Foreskin keratinocyte (primary cell): ENCODE measurements at places on chromosomes 1 and 21. TPM values are rescaled to one million over a fixed set of nuclear protein-coding genes. Genes with fewer than 3 reads are reported as not detected.

The MYCL gene
- 5.6 and 6.1 TPM in 2 replicates for total RNA-seq

The MOV10 gene
- total RNA-seq: 68.8 and 74.7 TPM in 2 replicates

DNA sequence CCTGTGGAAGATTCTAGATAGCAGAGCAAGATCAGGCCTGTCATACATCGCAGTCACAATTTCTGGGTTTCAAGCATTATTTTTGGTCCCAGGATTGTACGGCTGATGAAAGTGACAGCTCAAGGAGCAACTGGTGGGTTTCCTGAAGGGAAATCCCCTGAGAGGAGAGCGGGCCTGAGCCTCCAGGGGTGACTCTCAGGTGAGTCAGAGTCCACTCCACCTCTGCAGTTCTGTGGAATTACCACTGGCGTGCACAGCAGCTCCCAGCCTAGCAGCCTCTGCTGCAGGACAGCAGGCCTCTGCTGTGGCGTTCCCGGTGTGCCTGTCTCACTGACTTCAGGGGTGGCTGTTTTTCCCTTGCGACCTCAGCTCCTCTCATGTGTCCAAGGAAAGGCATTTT, 24.4 kb downstream of the SLC66A1 start:
- DNase-seq: no peak

The CTPS1 gene
- 74.6 and 76.8 TPM in 2 replicates for total RNA-seq

DNA sequence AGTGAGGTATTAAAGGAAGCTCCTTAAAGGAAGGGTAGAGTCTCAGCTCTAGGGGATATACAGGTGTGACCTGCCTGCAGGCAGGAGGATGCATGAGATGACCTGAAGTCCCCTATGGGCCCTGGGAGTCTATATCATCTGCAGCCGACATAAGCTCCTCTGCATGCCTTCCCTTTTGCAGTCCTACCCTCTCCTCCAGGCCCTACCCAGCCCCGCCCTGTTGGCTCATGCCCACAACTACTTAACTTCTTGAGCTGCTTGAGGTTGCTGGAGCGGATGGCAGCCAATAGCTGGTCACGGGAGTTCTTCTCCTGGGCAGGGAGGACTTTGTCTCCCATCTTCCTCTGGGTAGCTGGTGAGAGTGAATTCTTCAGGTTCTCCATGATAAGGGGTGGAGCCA, 10.3 kb downstream of the SHISA4 start:
- no peak for DNase-seq

DNA sequence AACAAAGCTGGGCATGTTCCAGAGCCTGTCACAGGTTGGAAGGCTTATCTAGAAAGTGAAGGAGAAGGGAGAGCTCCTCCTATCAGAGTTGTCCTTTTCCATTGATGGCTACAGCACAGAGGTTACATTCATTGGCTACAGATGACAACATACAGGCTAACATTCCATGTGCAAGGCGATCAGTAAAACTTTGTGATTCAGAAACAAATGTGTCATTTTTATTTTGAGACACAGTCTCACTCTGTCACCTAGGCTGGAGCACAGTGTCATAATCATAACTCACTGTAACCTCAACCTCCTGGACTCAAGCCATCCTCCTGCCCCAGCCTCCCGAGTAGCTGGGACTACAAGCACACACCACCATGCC, 32.6 kb downstream of the TRIM67 start:
- DNase-seq: no peak

The CELF3 gene
- total RNA-seq: not detected in 2 replicates

DNA sequence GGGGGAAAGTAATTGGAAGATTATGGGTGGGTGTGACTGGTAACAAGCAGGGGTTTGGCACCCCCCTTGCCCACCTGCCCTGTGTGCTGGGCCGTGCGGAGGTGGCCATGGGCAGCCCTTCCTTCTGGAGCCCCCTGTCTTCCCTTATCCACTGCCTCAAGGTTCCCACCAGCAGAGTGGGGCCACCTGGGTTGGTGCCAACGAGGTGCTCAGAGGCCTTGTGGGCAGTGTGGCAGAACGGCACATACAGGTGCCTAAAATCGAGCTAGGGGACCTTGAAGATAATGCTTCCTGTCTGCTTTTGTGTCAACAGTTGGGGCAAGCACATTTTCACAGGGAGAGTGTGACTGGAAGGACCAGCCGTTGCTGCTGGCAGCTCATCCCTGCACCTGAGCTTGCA, 161.8 kb downstream of the PCBP3 start:
- no peak for DNase-seq

DNA sequence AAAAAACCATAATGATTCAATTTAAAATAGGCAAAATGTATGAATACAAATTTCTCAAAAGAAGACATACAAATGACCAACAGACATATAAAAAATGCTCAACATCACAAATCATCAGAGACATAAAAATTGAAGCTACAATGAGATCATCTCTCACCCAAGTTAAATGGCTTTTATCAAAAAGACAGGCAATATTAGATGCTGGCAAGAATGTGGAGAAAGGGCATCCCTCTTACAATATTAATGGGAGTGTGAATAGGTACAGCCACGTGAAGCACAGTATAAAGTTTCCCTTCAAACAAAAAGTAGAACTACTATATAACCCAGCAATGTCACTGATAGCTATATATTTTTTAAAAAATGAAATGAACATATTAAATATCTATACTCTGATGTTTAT, 1481.7 kb downstream of the AMY1C start:
- no peak for DNase-seq

- DNase-seq: no peak
Observed at GRCh38 chr1:151975311-151976014, 18.2 kb downstream of the S100A10 start.
